ENCODE measurements at places on chromosomes 6 and 20. TPM values are rescaled to one million over a fixed set of nuclear protein-coding genes. Genes with fewer than 3 reads are reported as not detected.

- no peak for DNase-seq
These were observed 51.9 kb upstream of the UBR2 start for GRCh38 chr6:42511803-42512422.

DNA sequence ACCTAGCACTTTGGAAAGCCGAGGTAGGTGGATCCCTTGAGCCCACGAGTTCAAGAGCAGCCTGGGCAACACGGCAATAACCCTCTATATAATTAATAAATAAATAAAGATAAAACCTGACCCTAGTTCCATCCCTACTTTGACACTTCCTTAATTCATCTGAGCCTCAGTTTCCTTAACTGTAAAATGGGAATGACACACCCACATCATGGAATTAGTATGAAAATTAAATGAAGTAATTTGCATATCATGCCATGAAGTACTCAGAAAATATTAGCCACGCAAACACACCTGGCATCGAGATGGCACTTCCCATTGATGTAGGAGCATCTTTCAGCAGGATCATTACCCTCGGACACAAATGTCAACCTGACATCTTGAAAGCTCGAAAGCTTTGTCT is 19.1 kb downstream of the ZMYND8 start:
- DNase-seq = no peak

GRCh38 chr20:31517373-31517772 is 3.1 kb downstream of the HM13 start:
- DNase-seq = no peak

- DNase-seq = peak; percentile 41
These were observed 71.4 kb downstream of the PLCB4 start for GRCh38 chr20:9140162-9140760.

- DNase-seq = no peak
These were observed 53.9 kb downstream of the EPHA7 start for GRCh38 chr6:93365445-93365844.

- no peak for DNase-seq
These were observed 26.9 kb downstream of the BFSP1 start for GRCh38 chr20:17504066-17504897.

DNA sequence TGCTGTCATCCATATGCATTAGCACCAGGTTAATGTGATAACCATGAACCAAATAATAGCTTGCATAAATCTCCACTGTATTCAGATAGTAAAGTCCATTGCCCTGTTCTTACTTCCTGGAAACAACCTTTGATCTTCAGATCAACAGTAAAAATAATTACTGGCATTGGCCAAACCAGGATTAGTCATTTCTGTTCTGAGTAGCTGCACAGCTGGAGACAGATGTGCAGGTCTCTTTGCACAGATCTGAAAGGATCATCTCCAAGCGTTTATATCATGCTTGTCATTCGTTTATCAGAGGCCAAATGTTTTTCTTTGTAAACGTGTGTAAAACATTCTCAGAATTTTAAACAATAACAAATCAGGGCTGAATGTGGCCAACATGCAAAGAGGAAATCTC is 134.4 kb upstream of the HMGCLL1 start:
- peak; percentile 60 for DNase-seq

GRCh38 chr6:87583822-87584221 is 6.0 kb downstream of the RARS2 start:
- no peak for DNase-seq

Gene MYMX
- total RNA-seq = 1.1 TPM

DNA sequence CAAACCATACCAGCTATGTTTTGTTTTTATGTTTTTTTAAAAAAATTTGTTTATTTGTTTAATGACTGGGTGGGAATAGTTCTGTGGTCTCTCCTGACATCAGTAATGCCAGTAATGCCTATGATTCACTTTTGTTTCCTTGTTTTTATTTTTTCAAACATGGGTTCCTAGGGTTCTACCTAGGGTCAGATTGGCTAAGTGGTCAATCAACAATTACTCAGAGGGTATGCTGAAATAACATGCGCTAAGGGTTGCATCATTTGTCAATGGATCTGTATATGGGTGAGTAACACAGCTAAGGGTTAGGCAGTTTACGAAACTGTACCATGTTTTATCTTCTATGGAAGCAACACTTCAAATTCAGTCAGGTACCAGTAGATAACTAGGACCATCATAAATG is 583.8 kb upstream of the GJE1 start:
- DNase-seq = no peak

Gene RHAG
- total RNA-seq = not detected

Gene FOXS1
- total RNA-seq = 2.1 TPM

GRCh38 chr6:144845186-144845585 is 560.1 kb downstream of the UTRN start:
- DNase-seq = no peak

Gene COL11A2
- 0.85 TPM for total RNA-seq

Gene TCF15
- total RNA-seq = 0.63 TPM

DNA sequence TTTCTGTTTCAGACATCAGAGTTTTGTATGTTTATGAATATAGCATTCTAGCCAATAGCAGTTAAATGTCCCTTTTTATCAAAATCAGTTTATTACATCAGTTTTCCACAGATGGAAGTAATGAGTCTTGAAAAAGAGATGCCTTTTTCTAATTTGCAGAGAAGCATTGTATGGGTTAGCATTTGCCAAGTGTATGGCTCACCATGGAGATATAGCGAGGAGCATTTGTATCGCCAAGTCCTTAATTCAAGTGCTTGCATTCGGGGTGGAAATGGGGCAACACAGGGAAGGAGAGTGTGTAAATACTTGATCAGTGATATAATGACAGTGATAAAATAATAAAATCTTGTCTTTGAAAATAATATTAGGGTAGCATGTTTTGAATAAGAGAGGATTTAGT is 42.9 kb downstream of the TXLNB start:
- DNase-seq = no peak

- DNase-seq = no peak
These were observed 28.0 kb downstream of the STX11 start for GRCh38 chr6:144178323-144178722.

- peak; percentile 80 for DNase-seq
These were observed 703 bp downstream of the EPHA7 start for GRCh38 chr6:93418408-93419303.

GRCh38 chr6:46541556-46541955 is 50.3 kb upstream of the RCAN2 start:
- DNase-seq = no peak

GRCh38 chr6:111494951-111495635 is 12.1 kb upstream of the REV3L start:
- DNase-seq = no peak

- no peak for DNase-seq
These were observed 144.2 kb upstream of the CITED2 start for GRCh38 chr6:139518556-139519091.

- DNase-seq = no peak
These were observed 548.2 kb downstream of the QKI start for GRCh38 chr6:163962627-163963117.

DNA sequence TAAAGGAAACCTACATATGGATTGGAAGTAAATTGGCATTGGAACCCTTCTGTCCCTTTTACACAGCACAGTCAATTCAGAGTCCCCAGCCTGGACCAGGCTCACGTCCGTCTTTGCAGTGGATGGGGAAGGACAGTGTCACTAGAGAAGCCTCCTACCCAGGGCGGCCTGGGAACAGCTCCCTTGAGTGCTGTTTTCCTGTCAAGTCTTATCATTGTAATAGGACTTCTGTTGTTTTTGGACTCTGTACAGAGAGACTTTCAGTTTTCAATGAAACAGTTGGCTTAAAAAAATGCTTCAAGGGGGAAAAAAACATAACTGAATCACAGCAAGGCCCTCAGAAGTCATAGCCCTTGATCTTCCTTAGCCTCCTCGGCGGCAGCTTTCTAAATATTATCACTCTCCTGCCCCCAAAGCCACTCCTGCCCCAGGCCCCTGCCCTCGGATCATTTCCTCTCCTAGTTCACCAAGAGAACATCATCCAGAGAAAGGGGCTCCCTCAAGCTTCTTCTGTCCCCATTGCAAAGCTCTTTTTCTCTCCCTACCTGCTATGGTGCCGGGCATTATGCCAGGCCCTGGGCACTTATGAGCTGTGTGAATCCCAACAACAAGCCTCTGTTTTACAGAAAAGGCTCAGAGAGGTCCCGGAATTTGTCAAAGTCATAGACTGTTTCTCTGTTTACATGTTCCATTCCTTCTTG is 37.8 kb upstream of the CNKSR3 start:
- peak; percentile 85 for DNase-seq

- DNase-seq = no peak
These were observed 253.8 kb upstream of the RIN2 start for GRCh38 chr20:19504251-19504650.

Gene MCCD1
- 3.5 TPM for total RNA-seq

- no peak for DNase-seq
These were observed 279.9 kb downstream of the CD83 start for GRCh38 chr6:14397518-14397901.

DNA sequence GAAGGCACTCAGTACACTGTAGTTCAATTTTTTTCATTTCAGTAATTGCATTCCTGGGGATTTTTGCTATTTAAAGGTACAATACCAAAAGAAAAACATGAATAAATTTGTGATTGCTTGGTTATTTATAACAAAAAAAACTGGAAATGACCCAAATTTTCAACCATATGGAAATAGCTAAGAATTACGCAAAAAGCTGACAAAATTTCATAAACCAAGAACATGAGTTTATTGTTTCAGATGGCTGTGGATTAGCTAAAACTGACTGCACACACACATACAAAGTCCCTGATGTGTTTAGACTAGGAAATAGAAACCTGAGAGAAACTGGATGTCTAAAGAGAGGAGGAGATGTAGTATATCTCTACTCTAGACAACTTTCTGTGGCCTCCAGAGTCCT is 718.4 kb upstream of the CHD6 start:
- no peak for DNase-seq

DNA sequence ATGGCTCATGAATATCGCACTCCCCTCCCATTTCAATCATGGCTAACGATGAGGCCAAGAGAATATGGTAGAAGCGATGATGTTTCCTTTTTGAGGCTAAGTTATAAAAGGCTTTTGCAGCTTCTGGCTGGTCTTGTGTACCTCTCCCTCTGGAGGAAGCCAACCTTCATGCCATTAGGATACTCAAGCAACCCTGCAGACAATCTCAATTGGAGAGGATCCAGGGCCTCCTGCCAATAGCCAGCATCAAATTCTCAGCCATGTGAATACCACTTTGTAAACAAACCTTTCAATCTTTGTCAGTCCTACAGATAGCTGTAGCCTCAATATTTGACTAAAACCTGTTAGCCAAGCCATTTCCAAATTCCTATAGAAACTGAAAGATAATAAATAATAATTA is 738.4 kb downstream of the KIF16B start:
- no peak for DNase-seq

Gene HCRTR2
- total RNA-seq = not detected

- DNase-seq = peak; percentile 39
These were observed 2.3 kb downstream of the NR2E1 start for GRCh38 chr6:108168090-108168463.

GRCh38 chr20:11137688-11138087 is 463.9 kb upstream of the JAG1 start:
- no peak for DNase-seq

All from kidney (tissue), 22 donors.